ENCODE measurements at places on chromosomes 2 and 18.

- no peak for DNase-seq
These were observed 114.5 kb downstream of the TMEM18 start for GRCh38 chr2:562391-563364.

DNA sequence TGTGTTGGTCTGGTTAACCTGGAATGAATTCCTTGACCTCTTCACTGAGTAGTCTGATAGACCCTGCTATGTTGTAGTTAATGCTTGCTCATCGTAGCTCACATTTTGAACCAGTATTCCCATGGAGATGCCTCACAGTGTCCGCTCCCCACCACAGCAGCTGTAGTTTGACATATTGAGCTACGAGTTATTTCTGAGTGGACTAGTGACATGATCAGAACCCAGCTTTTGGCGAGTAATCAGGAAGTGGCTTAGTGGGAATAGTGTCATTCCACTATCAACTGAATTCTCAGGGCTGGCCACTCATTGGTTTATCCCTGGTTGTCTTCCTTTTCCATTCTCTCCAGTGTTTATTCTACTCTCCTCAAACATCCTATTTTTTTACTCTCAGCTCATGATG lies 102.7 kb downstream of the MYO1B start:
- DNase-seq, result no peak

DNA sequence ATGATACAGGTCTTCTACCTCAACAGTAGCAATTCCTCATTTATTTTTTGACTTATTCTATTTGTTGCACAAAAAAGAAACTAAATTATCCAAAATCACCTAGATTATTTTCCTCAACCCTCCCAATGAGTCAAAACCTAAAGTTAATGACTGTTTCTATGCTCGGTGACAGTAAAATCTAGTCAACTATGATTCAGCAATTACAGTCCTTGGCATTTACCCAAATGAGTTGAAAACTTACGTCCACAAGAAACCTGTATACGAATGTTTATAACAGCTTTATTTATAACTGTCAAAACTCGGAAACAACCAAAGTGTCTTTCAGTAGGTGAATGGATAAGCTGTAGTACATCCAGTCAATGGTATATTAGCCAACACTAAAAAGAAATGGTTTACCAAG lies 439.3 kb downstream of the CBLN2 start:
- DNase-seq, result no peak

DNA sequence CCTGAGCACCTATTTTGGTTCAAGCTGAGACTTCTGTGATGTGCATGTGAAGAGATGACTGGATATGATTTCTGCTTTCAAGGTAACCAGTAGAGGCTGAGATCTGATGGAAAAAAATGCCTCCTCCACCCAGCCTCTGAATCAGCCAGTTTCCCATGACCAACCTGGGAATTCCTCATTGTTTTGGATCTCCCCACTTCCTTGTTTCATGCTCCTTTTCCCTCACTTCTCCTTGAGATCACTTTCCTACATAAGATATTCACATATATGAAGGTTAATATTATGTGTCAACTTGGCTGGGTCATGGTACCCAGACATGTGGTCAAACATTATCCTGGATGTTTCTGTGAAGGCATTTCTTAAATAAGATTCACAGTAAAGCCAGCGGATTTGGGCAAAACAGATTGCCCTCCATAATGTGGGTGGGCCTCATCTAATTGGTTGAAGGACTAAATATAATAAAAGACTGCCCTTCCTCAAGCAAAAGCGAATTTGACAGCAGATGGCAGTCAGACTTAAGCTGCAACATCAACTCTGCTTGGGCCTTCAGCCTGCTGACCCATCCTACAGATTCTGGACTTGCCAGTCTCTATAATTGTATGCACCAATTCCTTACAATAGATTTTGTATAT lies 379.4 kb downstream of the TNS1 start:
- DNase-seq, result no peak

DNA sequence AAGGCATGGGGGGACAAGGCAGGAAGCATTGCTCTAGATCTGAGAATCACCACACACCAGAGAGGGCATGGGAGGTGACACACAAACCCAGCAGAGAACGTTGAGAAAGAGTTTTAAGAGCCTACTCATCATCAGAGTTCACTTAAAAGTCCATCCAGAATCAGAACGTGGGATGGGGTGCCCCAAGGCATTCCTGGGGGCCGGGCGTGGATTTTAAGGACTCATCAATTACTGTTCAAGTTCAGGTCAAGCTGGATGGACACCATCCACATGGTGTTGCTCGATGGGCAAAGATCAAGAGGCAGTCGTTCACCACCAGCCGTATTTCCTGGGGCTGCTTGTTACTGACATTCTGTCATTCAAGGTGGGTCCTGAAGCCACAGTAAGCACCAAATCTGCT lies 34.9 kb downstream of the BCL11A start:
- no peak for DNase-seq

DNA sequence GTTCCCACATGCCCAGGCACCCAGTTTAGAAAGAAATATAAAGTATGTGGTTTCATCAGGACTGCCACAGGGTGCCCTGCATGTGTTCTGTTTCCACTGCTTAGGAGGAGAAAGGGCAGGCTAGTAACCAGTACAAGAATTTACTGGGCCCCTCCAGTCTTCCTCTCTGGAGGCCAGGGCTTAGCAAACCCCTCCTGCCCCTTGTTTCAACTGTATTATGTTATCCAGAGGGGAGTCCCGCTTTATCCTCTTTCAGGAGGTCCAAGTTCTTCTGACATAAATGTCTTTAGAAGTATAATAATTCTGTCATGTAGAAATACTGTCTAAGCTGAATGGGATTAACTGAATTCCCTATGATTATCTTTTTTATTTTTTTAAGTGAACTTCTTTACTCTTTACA lies 132.1 kb downstream of the WDSUB1 start:
- no peak for DNase-seq

GRCh38 chr2:32783469-32783868 lies 155.6 kb downstream of the TTC27 start:
- DNase-seq, result no peak

DNA sequence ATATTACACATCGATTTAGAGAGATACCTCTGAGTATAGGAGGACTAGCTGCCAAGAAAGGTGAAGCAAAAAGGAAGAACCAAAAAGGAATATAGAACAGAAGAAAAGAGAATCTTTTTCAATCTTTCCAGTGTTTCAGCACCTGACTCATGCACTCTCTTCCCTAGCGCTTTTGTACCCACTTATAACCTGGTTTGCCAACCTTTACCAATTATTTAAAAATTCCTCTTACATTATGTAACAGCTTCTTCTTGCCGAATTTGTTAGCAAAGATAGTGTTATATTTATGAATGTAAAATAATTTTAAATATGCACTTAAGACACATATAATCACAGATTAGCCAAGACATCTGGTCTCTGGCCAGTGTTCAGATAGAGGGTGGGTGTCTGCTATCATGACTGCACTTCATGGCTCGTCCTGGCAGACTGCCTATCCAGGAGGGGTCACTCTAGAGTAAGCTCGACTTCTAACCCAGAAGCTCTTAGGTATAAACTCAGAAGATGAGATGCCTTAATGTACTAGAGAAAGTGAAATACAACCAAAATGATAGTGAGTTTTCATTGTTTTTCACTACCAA lies 122.9 kb downstream of the ATAD2B start:
- DNase-seq, result no peak

DNA sequence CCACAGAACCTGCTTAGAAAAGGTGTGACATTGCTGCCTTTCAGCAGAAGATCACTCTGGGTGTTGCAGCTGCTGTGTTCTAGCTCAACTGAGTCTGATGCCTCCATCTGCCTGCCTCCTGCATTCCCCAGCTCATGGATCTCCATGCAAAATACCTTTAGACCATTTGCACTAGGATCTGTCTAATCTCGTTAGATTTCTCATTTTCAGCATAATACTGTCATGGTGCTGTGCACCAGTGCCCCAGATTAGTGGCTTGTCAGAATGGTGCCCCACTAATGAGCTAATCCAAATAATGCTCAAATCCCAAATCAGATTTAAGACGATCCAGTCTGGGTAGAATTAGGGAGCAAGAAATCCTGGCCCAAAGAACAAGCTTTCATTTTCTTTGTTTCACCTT lies 284.4 kb upstream of the PARD3B start:
- no peak for DNase-seq

DNA sequence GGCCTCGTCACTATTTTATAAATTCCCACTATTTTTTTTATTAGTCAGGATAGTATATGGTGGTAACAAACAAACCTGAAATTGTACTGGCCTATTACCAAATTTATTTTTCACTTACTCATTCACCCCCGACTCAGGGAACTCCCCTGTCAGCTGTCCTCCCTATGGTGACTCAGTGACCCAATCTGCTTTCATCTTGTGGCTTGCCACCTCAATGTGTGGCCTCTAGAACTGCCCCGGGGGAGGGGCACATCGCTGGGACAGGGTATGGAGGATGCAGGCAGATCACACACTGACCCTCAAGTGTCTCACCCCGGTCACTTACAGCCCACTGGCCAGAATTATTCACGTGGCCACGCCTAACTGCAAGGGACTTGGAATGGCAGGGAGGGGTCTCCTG lies 71.6 kb downstream of the ACTR2 start:
- DNase-seq, result no peak

DNA sequence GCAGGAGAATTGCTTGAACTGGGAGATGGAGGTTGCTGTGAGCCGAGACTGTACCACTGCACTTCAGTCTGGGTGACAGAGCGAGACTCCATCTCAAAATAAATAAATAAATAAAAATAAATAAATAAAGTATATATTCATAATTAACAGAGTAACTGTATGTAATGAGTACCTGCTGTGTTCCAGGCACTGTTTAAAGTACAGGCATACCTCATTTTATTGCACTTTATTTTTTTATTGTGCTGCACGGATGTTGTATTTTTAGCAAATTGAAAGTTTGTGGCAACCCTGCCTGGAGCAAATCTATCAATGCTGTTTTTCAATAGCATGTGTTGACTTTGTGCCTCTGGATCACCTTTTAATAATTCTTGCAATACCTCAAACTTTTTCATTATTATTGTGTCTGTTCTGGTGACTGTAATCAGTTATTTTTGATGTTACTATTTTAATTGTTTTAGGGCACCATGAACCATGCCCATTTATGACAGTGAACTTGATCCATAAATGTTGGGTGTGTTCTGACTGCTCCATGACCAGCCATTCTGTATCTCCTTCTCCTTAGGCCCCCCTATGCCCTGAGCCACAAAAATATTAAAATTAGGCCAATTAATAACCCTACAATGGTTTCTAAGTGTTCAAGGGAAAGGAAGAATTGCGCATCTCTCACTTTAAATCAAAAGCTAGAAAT lies 27.5 kb upstream of the CD8A start:
- DNase-seq, result no peak

DNA sequence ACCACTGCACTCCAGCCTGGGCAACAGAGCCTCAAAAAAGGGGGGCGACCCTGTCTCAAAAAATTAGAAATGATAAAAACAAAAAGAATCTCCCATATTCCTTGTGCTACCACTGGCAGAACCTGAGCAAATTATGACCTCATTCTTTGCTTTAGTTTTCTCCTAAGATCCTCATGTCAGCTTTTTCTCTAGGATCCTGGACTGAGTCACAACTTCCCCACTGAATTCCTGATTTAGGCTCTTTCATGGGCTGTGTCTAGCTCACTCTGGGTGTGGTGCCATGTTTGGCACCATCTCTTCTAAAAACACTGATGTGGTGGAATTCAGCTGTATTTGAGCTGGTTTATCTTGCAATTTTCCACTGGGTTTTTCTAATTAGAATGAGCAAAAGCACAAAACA lies 37.1 kb downstream of the EXOC6B start:
- no peak for DNase-seq

DNA sequence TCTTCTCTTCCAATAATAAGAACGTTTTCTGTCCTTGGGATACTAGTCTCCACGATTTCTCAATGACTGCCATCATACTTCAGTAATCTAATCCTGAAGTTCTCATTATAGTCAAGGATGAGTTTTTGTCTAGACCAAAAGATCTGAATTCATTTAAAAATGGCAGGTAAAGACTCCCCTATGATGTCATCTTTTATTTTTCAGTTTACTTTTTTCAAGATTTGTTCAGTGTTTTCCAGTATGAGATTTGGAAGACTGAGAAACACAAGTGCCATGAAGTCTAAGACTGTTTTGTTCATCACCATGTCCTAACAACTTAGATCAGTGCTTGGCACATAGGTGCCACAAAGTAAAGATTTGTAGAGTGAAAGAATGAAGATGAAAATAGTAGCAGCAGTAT lies 35.8 kb upstream of the PPP4R3B start:
- no peak for DNase-seq

- no peak for DNase-seq
These were observed 4.3 kb downstream of the MYL12A start for GRCh38 chr18:3251963-3252277.

DNA sequence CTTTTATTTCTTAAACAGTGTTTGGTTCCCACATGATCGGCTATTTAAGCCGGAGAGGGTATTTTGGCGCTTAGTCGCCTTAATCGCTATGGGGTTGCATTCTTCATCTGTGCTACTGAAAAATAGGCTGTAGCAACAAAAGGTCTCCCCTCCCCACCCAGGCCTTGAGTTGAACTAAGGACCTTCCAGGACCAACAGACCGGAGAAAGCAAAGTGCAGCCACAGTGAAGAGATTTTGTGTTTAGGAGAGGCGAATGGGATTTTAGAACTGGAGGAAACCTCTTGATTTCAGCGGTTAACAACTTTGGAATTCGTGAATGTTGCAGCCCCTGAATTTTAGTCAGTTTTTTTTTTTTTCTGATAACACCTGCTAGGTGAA lies 1.4 kb downstream of the ITGA6 start:
- no peak for DNase-seq

DNA sequence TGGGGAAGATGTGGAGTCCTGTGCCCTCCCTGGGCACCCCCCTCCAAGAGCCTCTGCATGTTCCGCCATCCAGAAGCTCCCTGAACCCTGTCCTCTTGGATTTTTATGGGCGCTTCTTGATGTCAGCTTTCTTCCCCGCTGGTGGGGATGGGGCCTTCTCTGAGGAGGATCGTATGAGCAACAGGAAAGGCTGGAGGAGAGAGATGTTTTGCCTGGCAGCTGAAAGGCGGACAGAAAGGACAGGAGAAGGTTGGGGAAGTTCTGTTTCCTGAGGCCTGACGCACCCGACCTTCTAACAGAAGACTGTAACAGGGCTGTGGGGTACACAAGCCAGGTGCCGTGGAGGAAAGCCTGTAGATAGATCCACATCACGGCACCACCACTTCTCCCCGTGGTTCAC lies 238.8 kb downstream of the LDLRAD4 start:
- DNase-seq, result no peak

- DNase-seq, result no peak
These were observed 65.6 kb downstream of the WDR7 start for GRCh38 chr18:56716692-56717146.

GRCh38 chr2:230886206-230886605 lies 21.5 kb downstream of the ITM2C start:
- DNase-seq, result no peak

GRCh38 chr2:101657787-101658186 lies 39.7 kb upstream of the MAP4K4 start:
- no peak for DNase-seq

Measured in NCI-H2107 (cell line).